ENCODE measurements at places on chromosomes 12 and 14.

DNA sequence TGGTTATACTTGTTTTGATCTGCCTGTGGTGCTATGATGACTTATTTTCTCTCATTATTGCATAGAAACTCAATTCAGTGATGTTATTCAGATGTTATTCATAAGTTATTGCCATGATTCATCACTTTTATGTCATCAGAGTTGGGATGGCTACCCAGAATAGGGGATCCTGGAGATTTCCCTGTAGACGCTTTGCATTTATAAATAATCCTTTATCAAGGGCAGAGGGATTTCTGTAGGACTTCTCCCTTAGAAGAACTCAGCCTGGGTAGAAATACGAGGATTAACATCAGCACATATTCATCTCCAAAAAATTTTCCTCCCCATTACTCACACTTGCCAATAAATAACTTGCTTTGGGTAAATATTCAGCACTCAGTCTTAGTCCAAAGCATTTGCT, 4.9 kb downstream of the GPRC5A start:
- DNase-seq = no peak

- no peak for DNase-seq
Observed at GRCh38 chr12:132527883-132528264, 37.9 kb downstream of the FBRSL1 start.

DNA sequence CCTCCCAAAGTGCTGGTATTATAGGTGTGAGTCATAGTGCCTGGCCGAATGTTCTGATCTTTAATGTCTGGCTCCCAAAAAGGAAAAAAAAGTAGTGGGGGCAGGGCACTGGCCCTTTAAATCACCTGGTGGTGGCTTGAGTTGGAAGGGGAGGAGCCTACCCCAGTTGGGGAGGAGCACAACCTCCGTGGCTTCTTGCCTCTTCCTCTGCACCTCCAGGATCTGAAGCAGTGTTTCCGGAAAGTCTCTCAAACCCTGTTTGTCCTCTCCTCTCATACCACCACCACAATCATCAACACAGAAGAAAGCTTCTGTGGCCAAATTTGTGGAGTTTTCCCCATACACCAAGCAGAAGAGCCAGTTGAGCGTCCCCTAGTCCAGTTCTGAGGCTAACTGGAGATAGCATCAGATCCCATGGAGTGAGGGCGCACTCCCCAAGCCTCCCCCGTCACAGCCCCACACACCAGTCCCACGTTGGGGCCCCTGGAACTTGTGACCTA, 24.3 kb upstream of the RCOR1 start:
- no peak for DNase-seq

DNA sequence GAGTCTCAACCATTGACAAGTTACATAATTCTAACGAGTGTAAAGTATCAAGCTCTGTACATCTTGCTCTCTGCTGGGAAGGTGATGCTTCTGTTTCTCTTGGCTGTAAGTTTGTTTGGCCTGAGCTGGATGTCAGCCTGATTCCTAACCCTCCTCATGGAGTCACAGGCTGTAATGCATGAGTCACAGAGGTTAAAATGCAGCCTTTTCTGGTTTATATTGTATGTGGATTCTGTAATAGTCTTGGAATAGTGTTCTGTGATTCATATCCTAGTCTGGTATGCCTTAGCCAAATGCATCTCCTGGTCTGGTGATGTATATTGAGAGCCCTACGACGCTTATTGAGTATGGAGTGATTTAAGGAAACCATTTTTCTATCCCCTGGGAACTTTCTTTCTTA, 104.5 kb upstream of the FRMD6 start:
- peak; percentile 99 for DNase-seq

- DNase-seq = no peak
Observed at GRCh38 chr12:122874081-122874480, 21.8 kb downstream of the VPS37B start.

- no peak for DNase-seq
Observed at GRCh38 chr14:99737451-99737951, 53.4 kb downstream of the CYP46A1 start.

DNA sequence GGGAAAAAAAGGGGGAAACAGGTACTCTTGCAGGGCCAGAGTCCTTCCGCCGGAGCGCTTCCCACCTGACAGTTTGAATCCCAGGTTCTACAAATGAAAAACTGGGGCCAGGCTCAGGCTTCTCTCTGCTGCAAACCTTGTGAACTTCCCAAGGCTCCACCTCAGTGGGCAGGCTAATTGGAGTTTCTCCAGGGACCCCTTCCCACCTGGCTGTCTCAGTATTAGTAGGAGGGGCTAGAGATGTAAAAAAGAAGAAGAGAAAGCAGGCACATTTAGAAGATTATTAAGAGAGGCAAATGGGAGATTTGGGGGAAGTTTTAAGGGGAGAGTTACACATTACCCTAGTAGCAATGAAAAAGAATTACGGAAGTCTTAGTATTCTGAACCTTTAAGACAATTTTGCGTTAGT, 20.0 kb upstream of the CLEC2D start:
- DNase-seq = no peak

GRCh38 chr14:24072436-24072835, 1.1 kb downstream of the CPNE6 start:
- DNase-seq = no peak

- no peak for DNase-seq
Observed at GRCh38 chr14:92441751-92442504, 71.7 kb upstream of the RIN3 start.

DNA sequence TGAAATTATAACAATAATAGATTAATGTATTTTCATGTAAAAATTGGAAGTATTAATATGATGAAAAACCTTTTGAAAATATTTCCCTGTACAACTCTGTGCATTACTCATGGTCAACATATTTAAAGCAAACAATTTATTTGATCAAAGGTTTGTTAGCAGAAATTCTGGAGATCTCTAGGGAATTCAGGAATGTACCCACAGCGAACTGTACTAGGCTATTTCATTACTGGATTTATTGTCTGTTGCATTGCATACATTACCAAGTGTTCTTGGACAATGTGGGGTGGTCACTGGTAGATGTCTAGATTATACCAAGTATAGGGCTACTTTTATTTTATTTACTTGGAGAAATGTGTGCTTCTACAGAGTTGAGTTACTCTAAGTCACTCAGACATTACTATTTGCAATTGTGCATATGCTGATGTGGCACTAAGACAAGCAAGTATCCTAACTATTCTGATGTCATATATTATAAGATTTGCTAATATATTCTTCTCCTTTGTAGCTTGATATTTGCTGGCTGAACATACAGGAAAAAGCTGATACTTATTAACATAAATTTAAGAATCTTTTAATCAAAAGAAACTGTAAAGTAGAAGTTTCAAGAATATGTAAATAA, 323.3 kb downstream of the CCER1 start:
- no peak for DNase-seq

- no peak for DNase-seq
Observed at GRCh38 chr12:72790273-72790672, 518.1 kb downstream of the TRHDE start.

DNA sequence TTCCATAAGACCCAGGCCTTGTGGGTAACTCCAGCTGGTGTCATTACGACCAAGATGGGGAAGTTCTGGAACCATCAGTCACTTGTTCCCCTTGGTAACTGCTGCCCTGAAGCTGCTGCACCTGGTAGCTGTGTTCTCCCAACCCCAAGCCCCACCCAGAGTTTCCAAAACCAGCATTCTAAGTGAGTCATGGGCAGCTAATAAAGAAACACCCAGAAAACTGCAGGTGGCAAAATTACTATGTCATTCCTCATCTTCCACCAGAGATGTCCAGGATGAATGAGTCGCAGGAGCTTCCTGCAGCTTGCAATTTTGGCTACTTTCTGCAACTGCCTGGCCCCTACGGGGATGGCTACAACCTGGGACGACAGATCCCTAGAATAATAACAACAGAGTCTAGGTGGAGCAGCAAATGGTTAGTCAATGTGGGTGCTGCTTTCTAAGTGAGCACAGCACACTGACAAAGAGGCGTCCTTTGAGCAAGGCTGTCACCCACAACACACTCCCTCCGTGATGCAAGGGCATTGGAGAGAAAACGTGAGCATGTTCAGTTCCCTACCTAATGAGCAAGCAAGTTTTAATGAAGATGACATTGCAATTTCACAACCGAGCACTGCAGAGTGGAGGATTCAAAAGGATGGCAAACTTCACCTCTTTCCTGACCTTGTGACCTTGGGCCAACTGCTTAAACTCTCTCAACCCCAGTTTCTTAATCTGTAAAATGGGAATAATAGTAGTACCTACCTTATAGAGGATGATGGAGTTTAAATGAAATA, 301.4 kb upstream of the NOS1 start:
- DNase-seq = no peak

DNA sequence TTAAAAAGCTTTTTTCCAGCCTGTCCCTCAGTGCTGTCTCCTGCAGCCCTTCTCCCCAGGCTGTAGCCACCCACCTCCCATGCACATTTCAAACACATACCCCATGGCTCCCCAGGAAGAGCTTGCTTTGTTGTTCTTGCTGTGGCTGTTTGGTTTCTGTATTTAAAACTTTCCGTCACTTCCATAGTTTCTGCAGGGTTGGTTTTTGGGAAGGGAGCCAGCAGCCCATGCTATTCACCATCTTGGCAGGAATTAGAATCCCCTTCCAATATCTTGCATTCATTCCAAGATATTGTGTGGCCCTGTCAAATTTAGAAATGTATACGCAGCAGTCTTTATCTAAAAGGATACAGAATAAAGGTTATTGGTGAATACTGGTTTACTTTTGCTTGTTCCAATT, 29.6 kb downstream of the CFAP251 start:
- no peak for DNase-seq

GRCh38 chr14:66496911-66497310, 10.7 kb downstream of the CCDC196 start:
- DNase-seq = no peak

- no peak for DNase-seq
Observed at GRCh38 chr12:1488908-1489381, 105.4 kb downstream of the FBXL14 start.

DNA sequence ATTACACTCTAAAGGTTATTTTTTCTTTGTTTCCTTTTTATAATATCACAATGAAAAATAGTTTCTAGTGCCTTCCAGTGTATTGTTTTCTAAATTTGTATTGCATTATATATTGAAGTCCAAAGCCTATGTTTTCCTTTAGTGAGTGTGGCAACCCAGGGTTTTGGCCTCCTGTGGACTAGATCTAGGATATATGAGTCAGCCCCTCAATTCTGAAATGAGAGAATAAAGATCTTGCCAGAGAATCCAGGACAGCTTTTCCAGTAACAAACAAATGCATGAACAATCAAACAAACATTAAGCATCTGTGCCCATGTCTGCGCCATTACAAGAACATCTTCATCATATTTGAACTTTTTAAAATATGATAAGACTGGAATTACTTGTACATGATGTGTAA, 70.7 kb upstream of the SSTR1 start:
- DNase-seq = no peak

GRCh38 chr12:12236896-12237295, 29.9 kb downstream of the LRP6 start:
- DNase-seq = no peak

DNA sequence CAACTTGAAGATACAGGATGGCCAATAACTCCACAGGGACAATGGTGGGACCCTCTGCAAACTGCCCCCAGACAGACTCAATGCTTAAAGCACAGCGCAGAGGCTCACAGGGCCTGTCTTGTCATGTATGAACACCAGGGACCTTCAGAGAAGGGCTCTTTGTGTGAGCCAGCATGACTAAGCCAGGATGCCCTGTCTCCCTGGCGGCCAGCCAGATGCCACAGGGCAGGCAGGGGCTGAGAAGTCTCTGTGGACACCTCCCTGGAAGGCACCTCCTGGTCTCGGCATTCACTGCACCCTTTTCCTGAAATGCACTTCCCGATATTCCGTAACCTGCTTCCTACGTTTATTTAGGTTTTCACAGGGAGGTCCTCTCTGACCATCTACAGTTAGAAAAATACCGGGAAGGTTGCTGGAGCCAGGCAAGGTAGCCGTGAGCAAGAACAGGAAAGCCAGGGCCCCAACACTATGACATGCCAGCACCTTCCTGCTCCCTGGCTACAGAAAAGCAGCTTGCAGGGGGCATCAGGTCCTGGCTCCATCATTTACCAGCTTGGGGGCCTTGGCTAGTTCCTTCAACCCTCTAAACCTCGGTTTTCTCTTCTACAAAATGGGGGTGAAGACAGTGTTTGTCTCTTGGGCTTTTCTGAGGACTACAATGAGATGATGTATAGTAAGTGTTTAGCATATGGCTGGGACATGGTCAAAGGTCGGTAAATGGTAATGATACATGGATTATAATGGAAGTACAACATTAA, 65.0 kb downstream of the PITPNM2 start:
- DNase-seq = no peak

- DNase-seq = no peak
Observed at GRCh38 chr14:89242652-89243279, 174.3 kb downstream of the FOXN3 start.

DNA sequence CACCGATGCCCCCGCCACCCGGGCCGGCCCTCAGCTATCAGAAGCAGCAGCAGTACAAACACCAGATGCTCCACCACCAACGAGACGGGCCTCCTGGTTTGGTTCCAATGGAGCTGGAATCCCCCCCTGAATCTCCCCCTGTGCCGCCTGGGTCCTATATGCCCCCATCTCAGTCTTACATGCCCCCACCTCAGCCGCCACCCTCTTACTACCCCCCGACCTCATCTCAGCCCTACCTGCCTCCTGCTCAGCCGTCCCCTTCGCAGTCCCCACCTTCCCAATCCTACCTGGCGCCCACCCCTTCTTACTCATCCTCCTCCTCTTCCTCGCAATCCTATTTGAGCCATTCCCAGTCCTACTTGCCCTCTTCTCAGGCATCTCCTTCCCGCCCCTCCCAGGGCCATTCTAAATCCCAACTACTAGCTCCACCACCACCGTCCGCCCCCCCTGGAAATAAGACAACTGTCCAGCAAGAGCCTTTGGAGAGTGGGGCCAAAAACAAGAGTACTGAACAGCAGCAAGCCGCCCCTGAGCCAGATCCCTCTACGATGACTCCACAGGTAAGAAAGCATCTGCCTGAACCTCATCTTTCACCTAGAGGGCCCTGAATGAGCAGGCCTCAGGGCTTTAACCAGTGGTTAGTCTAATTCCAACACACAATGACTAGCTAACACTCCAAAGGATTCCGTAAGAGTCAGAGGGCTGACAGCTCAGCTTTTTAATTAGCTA, 851 bp downstream of the YLPM1 start:
- no peak for DNase-seq

GRCh38 chr14:104676694-104677511, 12.5 kb upstream of the INF2 start:
- no peak for DNase-seq

- DNase-seq = no peak
Observed at GRCh38 chr12:57816001-57816854, 2.3 kb downstream of the AVIL start.

DNA sequence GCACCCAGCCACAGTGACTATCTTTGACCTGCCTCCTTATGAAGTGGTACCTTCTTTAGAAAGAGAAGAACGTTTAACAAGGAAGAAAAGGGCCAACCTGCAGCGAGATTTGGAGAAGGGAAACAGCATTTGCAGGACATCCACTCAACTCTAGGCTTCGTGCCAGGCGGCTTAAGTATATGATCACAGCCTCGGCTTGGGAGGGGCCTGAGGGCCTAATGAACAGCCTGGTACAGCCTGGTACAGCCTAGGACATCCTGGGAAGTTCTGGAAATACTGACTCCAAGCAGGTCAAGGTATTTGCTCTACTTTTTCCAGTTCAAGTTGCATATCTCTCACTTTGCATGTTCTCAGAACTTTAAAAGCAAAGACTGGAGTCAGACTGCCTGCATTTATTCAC, 16.1 kb downstream of the HCAR2 start:
- no peak for DNase-seq
